ENCODE measurements at places on chromosomes 12 and 14. TPM values are rescaled to one million over a fixed set of nuclear protein-coding genes. Genes with fewer than 3 reads are reported as not detected.

DNA sequence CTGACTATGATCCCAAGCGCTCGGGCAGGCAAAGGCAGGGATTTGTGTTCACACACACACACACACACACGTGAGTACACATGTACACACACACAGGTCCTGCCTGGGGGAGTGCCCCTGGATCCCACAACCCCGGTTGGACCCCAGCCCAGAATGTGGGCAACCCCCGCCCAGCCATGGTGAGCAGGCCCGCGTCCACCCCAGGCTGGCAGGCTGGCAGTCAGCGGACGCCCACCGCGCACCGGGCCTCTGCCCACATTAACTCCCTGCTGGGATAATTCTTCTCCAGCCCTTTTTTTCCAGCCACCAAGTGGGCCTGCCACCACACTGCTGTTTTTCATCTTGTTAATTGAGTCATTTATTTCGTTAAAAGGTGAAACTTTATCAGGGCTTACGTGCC lies 256.2 kb downstream of the BCL11B start:
- H3K4me3 ChIP-seq: no peak overlapping the region
- H3K27me3 ChIP-seq: no peaks in the 10 kb centered on the region
- no peak for DNase-seq
- no peaks in the 10 kb centered on the region for H3K4me1 ChIP-seq
- no peaks in the 10 kb centered on the region for H3K36me3 ChIP-seq

DNA sequence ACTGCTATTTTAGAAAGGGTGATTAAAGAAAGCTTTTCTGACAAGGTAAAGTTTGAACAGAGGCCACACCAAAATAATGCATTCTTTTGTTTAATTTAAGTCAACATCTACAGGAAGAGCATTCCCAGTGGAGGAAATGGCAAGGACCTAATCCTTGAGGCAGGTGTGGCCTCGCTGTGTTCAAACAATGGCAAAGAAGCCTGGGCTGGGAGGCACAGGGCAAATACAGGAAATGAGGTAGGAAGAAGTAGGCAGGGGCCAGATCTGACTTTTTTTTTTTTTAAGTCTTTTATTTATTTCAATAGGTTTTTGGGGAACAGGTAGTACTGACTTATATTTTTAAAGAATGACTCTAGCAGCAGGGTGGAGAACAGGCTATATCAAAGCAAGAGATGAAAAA lies 53.5 kb downstream of the ARMH4 start:
- no peaks in the 10 kb centered on the region for H3K36me3 ChIP-seq
- no peaks in the 10 kb centered on the region for H3K4me1 ChIP-seq
- no peak for DNase-seq

DNA sequence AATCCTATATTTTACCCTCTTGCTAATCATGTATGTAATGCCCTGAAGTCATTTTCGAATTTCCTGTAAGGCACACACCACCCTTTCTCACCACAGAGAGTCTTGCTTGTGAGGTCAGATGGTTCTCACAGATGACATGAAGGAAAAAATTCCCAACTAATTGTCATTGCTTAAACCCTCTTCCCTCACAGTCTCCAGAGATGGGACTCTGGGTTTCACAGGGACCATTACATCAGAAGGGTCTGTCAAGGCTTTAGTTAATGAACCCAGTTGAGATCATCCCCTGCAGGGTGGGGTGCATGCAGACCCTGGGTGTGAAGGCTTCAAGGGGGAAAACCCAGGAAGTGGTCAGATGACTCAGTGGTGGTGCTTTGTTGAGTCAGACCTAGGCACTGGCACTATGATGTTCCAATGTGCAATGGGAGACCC lies 229.6 kb downstream of the BCAT1 start:
- H3K4me3 ChIP-seq: no peak overlapping the region
- H3K27me3 ChIP-seq: no peaks in the 10 kb centered on the region
- H3K27ac ChIP-seq: no peak overlapping the region
- no peak for DNase-seq
- H3K36me3 ChIP-seq: no peaks in the 10 kb centered on the region

Gene IL26
- not detected for total RNA-seq

GRCh38 chr12:58420503-58420902 lies 479.1 kb downstream of the ATP23 start:
- H3K36me3 ChIP-seq: no peaks in the 10 kb centered on the region
- H3K27ac ChIP-seq: no peak overlapping the region
- no peak for DNase-seq

Gene ST8SIA1
- 18.0 TPM for total RNA-seq
